ENCODE measurements at places on chromosomes 1 and 21.

- no peak for DNase-seq
These were observed 4.5 kb downstream of the ZC3H12A start for GRCh38 chr1:37478890-37479254.

DNA sequence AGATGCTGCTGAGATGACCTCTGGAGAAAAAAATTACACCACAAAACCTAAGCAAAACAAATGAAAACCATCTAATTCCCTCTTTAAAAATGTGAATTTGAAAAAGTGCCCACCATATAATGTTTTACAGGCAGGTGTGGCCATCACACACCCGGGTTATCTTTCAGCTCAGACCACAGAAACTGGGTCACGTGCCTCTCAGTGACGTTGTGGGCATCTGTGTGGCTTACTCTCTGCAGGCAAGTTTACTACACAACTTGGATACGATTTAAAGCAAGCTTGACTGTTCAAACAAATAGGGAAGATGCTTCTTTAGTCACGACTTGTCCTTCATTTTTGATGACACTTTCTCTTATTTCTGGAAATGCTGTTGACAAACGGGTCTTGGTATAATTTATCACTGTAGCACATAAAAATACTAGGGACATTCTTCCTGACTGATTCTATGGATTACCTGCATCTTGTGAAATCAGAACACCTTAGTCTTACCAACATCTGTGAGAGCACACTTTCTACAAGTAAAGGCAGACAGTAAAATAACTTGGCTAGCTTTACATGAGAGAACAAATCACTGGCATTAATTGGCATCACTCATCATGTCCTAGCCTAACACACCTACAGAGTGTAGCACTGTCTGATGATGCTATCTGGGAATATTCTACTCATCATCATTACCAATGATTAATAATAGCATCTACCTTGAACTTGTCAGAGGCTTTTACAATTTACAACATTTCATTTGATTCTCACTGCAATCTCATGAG is 89.3 kb upstream of the EDEM3 start:
- DNase-seq, result peak; percentile 26

DNA sequence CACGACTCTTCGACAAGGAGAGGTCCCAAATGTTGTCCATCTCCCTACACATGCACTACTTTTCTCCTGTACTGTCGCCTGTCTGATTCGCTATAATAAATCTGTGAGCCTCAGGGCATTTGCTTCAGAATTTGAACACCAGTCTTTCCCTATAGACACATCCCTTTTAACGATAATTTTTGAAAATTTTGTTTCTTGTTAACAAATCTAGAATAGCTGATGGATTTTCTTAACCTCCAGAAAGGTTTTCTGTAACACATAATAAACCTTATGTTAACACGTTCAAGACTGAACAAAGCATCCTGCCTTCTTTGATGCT is 704 bp downstream of the CAPZA1 start:
- no peak for DNase-seq

DNA sequence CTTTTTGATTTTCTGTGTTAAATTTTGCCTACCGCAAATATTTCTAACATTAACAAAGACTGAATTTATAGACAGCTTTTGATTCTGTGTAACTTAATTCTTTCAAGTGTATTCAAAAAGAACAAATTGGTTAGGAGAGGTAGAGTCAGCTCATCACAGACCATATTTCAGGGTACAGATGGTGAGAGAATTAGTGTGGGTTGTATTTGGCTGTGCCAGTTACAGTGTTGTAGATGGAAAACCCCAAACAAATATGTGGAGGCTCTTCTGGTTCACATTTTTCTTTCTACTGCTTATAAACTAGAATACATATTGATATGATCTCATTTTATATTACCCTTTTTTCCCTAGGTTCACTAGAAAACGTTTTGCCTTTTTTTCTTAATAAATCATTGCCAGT is 11.1 kb downstream of the RCAN3 start:
- no peak for DNase-seq

DNA sequence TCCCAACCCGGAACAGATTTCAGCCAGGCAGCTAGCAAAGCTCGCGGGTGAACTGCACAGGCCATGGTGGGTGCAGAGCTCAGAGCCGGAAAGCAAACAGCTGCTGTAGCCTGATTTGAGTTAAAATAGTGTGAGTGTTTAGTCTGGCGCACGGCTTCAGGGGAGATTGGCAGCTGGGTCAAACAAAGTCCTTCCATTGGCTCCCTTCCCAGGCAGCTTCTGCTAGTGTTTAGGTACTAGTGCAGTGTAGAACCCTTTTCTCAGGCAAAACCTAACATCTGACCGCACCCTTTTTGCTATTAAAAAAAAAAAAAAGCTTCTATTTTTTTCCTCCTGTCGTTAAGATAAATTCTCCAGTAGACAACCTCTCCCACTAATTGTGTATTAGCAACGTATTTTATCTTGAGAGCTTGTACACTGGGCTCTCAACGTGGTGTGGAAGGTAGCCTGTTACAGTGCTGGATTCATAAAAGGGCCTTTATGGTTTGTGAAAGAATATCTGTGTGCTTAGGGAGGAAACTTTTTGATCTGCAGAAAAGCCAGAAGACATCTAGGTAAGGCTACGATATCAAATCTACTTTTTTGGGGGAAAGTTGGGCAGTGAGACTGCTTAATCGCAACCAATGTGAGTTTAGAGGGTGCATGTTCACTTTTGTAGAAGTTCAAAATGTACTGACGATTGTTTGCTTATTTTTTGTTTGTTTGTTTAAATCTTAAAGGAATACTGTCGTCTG is 689.6 kb downstream of the USP25 start:
- no peak for DNase-seq

GRCh38 chr1:207109004-207109403 is 5.0 kb downstream of the C4BPA start:
- no peak for DNase-seq

DNA sequence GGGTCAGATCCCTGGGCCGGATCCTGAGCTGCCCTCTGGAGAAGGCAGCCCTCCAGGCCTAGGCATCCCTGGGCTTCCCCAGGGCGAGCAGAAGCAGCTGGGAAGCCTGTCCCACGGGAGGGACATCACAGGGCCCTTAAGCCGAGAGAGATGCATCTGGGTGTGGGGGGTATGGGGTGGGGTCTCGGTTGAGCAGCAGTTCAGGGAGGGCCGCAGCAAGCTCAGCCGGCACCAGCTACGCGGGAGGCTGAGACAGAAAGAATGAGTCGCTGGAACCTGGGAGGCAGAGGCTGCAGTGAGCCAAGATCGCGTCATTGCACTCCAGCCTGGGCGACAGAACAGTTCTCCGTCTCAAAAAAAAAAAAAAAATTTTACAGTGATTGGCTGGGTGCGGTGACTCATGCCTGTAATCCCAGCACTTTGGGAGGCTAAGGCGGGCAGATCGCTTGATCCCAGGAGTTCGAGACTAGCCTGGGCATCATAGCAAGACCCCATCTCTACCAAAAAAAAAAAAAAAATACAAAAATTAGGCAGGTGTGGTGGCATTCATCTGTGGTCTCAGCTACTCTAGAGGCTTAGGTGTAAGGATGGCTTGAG is 37.7 kb downstream of the RRP1 start:
- DNase-seq, result no peak

- DNase-seq, result no peak
These were observed 52.5 kb upstream of the RGS2 start for GRCh38 chr1:192756314-192756713.

DNA sequence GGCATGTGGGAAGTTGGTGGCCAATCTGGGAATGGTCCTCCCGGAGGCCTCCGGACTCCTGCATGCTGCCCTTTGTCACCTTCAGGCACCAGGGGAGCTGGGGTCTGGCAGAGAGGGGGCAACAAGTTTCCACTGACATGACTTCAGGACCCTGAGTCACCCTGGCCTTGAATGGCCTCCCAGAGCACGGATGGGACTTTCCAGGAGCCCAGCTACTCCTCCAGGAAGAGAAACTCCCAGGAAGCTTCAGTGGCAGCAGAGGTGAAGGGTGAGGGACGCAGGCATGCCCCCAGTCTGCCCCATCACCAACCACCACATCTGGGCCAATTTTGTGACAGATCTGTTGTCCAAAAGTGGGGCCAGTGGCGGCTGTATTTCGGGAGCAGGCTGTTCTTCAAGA is 55.9 kb upstream of the WASF2 start:
- no peak for DNase-seq

GRCh38 chr1:2519029-2519685 is 7.2 kb downstream of the PANK4 start:
- DNase-seq, result no peak

- DNase-seq, result no peak
These were observed 5.1 kb downstream of the HSPB7 start for GRCh38 chr1:16012590-16013219.

- no peak for DNase-seq
These were observed 566.1 kb downstream of the LTN1 start for GRCh38 chr21:28426545-28426944.

DNA sequence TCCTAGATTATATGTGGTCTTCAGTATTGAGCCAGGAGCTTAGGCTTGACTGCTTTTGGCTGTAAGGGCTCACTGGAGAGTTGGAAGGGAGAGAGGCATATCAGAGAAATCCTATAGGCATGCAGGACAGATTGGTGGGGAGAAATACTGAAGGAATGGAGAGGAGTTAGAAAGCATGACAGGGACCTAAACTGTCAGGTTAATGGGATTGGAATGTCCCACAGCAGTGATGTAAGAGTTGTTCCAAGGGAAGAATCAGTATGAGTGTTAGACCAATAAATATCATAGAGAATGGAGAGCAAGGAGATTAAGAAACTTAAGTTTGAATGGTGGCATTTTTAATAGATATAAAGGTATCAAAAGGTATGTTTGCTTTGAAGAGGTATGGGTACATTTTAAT is 39.7 kb downstream of the SLC35A3 start:
- no peak for DNase-seq

DNA sequence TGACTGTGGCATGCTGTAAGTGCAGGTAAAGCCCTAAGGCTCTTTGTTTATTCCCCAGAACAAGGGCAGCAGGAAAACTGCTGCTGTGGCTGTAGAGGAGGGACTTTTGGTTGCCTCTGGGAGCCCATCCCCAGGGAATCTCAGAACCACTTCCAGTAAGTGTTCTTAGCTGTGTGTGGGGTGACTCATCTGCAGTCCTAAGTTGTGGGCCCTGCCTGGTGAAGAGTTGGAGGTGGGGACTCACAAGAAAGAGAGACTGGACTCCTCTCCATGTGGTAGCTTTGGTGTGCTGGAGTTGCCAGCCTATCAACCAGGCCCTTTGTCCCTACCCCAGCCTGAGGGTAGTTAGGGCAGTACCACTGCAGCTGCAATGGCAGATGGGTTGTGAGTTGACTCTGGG is 24.0 kb upstream of the DENND1B start:
- DNase-seq, result no peak

DNA sequence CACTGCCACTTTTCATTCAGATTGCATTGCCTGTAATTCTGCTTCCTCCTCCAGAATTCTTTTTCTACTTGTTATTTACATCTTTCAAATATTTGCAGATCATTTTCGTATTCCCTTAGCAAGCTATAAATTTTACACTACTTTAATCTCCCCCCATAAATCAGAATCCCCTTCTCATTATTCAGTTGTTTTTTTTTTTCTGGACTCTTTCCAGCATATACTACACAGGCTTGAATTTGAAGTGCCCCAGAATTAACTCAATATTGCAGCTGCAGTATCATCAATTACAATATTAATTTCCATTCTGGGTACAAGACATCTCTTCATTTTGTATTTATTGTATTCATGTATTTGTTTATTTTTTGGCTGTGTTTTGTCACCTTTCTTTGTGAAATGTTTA is 1494.3 kb downstream of the AMY1C start:
- no peak for DNase-seq

DNA sequence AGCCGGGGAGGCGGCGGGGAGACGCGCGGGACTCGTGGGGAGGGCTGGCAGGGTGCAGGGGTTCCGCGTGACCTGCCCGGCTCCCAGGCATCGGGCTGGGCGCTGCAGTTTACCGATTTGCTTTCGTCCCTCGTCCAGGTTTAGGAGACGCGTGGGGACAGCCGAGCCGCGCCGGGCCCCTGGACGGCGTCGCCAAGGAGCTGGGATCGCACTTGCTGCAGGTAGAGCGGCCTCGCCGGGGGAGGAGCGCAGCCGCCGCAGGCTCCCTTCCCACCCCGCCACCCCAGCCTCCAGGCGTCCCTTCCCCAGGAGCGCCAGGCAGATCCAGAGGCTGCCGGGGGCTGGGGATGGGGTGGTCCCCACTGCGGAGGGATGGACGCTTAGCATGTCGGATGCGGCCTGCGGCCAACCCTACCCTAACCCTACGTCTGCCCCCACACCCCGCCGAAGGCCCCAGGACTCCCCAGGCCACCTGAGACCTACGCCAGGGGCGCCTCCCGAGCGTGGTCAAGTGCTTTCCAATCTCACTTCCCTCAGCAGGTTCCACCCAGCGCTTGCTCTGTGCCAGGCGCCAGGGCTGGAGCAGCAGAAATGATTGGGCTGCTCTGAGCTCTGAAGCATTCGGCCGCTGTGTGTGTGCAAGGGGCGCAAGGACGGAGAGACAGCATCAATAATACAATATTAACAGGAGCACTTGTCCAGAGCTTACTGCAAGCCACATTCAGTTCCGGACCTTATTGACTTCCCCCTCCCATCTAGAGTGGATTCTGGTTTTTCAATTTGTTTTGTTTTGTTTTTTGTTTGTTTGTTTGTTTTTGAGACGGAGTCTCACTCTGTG is 10.3 kb downstream of the SIM2 start:
- no peak for DNase-seq

- no peak for DNase-seq
These were observed 111.6 kb downstream of the MATN1 start for GRCh38 chr1:30611741-30612309.

- no peak for DNase-seq
These were observed 26.2 kb downstream of the LEMD1 start for GRCh38 chr1:205395616-205396015.

GRCh38 chr21:42939582-42940413 is 14.4 kb upstream of the ERVH48-1 start:
- DNase-seq, result no peak

Measured in stimulated activated CD4-positive, alpha-beta T cell treated with anti-CD3 and anti-CD28 coated beads, TNF-alpha, amount 100 ng/mL, for 1 hour (primary cell).